ENCODE measurements at places on chromosomes 4 and X.

DNA sequence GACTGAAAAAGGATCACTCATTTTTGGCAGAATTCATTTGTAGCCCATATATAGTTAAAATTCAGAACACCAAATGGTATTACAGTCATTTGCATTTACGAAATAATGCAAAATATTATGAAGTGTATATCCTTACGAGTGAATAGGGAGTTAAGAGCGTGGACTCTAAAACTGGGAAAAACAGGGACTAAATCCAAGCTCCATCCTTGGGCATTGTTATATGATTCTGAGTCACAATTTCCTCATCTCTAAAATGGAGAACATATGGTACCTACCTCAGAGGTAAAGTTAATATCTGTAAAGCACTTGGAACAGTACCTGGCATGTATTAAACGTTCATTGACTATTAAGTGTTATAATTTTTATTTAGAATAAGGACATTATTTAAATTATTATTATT lies 106.3 kb downstream of the ZAR1 start:
- no peak for DNase-seq

DNA sequence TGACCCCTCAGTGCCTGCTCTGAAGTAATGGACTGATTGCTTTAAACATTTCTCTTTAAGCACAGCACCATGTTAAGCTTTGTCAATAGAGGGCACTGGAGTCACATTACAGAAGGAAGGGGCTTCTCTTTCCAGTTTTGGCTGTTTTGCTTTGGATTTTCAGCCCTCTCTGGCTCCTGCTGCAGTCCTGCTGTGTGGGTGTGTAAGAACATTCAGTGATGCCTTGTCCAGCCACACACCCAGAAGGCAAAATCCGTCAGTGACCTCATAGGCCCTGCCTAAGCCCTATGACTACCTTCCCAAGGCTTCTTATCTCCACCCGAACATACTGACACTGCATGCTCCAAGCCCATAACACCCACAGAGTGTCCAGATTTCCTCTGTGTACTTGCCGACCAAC lies 215.3 kb upstream of the CTSO start:
- no peak for DNase-seq

- no peak for DNase-seq
These were observed 28.2 kb downstream of the DCAF12L2 start for GRCh38 chrX:126137899-126138298.

DNA sequence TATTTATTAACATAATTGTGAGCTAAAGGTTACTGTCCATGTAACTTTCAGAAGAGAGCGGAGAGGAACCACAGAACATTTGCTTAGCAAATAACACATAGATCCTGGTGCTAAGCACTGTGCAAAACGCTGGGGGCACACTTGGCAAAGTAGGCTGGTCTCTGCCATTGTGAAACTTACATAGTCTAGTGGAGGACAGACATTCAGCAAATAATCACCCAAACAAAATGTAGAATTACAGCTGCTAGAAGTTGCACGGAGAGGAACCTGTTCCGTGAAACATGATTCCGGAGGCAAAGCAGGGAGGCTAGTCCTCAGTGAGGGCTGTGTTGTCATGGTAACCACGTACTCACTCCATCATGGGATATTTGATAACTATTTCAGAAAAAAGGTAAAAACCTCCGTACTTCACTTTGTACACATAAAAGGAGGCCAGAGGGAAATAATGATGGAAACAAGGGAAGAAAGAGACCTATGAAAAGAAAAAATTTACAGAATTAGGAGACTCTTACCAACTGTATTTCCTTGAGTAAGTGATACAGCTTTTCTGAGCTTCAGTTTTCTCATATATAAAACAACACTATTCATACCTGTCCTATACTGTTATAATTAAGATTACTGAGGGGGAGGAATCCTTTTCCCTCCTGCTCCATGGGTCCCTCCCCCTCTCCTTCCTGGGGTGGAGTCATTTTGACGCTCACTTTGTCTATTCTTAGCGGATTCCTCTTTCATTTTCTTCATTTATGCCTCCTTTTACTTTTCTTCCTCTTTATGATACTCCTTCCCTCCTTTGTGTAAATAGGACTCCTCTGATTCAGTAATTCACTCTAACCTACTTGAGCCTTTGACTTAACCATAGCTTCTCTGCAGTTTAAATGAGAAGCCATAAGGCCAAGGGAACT lies 825 bp upstream of the RASGEF1B start:
- peak; percentile 35 for DNase-seq

DNA sequence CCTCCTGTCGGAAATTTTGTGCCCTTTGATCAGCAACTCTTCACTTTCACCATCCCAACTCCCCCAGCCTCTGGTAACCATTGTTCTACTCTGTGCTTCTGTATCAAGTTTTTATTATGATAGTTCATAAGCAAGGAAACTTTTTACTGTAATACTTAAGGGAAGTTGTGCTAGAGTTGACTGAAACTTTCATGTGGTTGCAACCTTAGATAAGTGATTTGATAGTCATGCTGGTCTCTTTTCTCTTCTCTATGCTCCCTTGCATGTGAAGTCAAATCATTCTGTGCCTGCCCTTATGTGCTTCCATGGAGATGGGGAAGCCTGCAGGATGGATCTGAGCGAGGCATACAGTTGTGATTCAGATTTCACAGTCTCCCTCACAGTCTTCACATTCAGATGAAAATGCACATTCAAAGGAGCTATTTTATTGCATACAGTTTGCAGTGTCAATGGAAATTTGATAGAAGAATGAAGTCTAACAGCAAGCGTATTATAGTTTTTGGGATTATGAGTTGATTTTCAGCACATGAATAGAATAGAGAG lies 1428.3 kb upstream of the TENM3 start:
- DNase-seq, result no peak

- DNase-seq, result no peak
These were observed 348.0 kb upstream of the KLF3 start for GRCh38 chr4:38316045-38316444.

GRCh38 chr4:143405075-143405730 lies 68.5 kb downstream of the GAB1 start:
- no peak for DNase-seq

GRCh38 chrX:22730542-22730941 lies 269.2 kb upstream of the DDX53 start:
- no peak for DNase-seq

DNA sequence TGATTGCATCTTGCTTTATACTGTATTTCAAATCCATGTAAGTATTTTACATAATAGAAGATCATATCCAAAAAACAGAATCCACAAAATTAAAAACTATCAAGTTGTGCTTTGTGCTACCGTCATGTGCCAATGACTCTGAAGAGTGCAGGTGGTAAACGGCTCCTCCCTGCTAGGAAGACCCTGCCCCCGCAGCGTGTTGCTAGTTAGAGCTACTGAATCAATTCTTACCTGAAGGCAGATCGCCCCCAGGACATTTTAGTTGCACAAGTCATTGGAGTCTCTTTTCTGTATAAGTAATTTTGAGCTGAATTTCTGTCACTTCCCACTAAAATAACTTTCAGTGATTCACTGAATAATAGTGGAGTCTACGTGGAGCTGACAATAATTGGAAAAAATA lies 599.5 kb upstream of the ZFP42 start:
- no peak for DNase-seq

GRCh38 chrX:107707866-107708265 lies 67.7 kb downstream of the TSC22D3 start:
- DNase-seq, result no peak

DNA sequence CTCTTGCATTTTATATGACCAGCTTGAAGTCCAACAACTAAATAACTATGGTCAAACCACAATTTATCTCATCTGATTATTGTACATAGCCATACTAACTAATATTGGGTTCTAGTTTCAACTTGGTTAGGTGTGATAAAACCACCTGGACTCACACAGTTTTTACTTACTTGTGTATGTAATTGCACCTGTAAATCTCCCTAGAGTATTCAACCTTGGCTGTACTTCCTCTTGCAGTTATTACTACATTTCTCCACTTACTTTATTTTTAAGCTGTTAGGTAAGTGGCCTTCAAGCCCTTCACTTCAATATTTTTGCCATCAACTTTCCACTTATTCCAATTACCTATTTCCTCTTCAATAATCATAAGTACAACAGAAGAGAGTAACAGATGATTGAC lies 115.8 kb upstream of the ANKRD50 start:
- no peak for DNase-seq

DNA sequence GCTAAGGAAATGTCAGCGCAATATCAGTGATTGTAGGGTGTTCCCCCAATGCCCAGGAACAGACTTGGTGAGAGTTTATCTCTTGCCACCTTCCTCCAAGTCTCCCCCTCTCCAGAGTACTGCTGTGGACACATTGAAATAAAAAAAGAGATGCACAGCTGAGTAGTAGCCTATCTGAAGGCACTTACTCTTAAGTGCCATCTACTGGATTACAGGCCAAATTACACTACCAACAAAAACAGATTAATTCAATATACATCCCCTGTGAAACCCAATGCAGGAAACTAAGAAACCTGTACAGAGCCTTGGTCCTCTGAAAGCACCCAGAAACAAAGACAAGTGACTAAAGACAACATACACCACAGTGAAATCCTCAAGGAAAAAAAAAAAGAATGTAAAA lies 460.3 kb downstream of the ZIC3 start:
- no peak for DNase-seq

- DNase-seq, result no peak
These were observed 803.9 kb upstream of the PCDH10 start for GRCh38 chr4:132344924-132345828.

GRCh38 chr4:81471588-81472280 lies at the start of gene RASGEF1B:
RASGEF1B (minus strand) TSS chr4:81471907; CDS start chr4:81459508, 12,399 bp downstream.
- peak; percentile 80 for DNase-seq

DNA sequence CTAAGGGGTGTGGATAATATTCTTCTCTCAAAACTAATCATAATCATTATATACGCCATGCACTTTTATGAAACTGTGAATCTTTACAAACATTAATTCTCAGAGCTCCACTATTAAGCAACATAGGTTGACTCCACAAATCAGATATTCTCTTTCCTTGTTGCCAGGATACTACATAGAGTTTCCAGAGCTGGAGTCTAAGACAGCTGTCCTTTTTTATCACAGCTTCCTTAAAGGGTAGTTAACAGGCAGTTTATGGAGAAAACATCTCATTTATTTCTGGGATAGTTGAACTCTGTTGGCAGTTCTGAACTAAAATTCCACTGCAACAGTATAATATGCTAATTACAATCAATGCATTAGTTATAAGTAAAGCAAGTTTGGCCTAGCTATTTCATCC lies 152.1 kb upstream of the PPP1R2C start:
- DNase-seq, result no peak

GRCh38 chr4:28835501-28835900 lies 1884.7 kb upstream of the PCDH7 start:
- no peak for DNase-seq

DNA sequence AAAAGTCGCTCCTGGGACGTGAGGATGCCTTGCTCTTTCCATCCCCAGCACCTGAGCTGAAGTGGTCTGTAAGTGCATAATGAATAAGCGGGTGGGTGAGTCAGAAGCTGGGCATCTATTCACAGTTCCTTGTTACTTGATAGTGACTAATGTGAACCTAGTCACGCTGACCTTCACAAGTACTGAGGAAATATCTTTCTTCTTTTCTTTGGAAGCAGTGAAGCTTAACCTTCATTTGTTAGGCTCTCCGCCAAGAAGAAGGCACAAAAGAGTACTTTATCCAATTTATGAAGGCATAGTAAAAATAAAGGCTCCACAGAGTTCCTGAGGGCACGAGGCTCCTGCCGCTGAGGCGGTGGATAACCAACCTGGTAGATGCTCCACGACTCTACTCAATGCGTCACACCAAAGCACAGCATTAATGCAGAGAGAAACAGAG lies 475.7 kb upstream of the SLIT2 start:
- DNase-seq, result no peak

DNA sequence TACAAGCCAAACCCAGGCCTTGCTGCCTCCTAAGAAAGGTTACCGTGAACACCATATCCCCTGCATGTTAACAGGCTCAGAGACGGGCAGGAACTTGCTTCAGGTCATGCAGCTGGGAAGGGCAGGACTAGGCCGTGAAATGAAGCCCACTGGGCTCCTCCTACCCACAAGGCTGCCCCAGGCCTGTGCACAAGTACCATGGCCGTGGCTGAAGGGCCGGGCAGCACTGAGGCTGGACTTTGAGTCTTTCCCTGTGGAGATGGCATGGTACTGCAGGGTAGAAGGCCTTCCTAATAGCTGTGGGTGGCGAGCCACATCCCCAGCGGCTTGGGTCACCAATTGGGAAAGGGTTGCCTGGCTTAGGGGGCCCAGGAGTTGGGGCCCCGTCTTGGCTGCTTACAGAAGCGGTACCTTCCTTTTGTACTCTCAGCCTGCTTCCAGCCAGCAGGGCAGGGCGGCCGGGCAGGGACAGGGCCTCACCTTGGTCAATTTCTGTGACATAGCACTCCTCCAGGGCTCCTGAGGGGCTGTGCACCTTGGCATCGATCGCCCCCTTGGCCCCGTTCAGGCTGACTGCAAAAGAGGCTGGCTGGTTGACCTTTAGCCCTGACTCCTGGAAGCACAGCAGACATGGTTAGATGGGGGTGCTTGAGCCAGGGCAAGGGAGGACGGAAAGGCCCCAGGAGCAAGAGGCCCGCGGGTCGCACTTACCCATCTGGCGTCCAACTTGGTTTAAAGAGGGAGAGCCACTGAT lies 23.8 kb downstream of the FLNA start:
- no peak for DNase-seq

- no peak for DNase-seq
These were observed 9.6 kb upstream of the PPP3CA start for GRCh38 chr4:101356928-101357327.

GRCh38 chrX:9775930-9776329 lies 10.3 kb upstream of the GPR143 start:
- no peak for DNase-seq

- DNase-seq, result peak; percentile 6
These were observed at the start of gene NDST4 for GRCh38 chr4:115113506-115114106. NDST4 (minus strand) TSS chr4:115113620; CDS start chr4:115077036, 36,584 bp downstream.

GRCh38 chrX:26915064-26915463 lies 548.1 kb downstream of the PPP4R3C start:
- no peak for DNase-seq

DNA sequence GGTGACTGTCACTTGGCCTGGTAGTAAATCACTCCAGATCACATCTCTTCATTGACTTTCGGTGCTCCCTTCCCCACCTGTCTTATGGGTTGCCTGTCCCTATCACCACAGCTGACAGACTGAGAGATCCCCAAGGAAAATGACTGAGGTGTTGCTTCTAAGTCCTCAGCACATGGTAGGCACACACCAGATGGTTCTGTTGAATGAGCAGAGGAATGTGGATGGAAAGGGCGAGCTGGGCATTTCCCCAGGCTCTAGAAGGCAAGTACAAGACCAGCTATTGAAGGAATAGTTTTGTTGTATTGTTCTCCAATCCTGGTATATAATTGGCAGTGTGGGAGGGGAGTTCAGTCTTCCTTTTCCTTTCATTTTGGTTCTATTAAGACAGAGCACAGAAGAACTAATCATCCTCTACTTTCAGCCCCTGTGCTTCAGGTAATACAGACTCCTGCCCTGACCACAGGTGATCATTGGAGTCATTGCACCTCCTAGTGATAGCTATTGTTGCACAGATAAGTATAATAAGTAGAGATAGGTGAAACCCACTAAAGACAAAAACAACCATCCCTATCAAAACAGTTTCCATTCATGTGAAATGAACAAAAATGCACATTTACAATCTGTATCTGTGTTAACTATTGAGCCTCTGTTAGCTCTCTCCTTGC lies 158.6 kb downstream of the TRAM1L1 start:
- DNase-seq, result no peak

- DNase-seq, result no peak
These were observed 127.3 kb upstream of the FAT4 start for GRCh38 chr4:125187226-125188176.

GRCh38 chr4:3009422-3009821 lies 46.1 kb downstream of the GRK4 start:
- no peak for DNase-seq
